ENCODE measurements at places on chromosomes 16 and 17.
A peak's percentile ranks its signal among the peaks of the same experiment; 100 is the strongest.

GRCh38 chr16:30953511-30954124, 3.9 kb upstream of the SETD1A start:
- no peak for DNase-seq

- DNase-seq = no peak
These were observed 469.6 kb downstream of the SOX9 start for GRCh38 chr17:72590382-72590781.

DNA sequence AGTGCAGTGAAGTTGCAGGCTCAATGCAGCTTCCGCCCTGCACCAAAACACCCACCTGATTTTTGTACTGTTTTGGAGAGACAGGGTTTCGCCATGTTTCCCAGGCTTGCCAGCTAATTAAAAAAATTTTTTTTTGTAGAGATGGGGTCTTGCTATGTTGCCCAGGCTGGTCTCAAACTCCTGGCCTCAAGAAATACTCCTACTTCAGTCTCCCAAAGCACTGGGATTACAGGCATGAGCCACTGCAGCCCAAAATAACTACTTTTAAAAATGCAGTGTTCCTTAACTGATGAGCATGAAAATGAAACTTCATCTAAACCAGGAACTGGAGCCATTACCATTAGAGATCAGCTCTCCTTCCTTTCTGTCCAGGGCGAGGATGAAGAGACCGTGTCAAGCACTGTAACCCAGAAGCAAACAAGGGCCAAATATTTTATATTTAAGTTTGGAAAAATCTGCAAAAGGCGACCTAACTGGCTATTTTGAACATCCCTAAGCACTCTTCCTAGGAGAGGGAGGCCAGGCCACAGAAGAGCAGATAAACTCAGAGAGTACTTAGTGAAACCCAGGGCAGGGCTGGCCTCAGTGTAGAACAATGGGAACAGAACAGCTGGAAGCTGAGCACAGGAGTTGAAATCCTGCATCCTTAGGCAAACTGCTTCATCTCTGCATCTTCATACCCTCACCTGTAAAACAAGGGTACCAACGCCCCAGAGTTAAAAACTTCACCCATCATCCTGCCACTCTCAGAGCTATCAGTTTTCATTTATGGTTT, 24.0 kb downstream of the CREBBP start:
- DNase-seq = no peak

GRCh38 chr17:65202844-65203571, 65.8 kb downstream of the RGS9 start:
- DNase-seq = no peak

GRCh38 chr17:7825206-7825990, 8.6 kb upstream of the KDM6B start:
- DNase-seq = no peak

GRCh38 chr17:77420804-77421629, 280.2 kb downstream of the SEC14L1 start:
- DNase-seq = no peak

GRCh38 chr17:36975922-36976515, 27.3 kb downstream of the AATF start:
- DNase-seq = no peak

GRCh38 chr16:2167068-2167638, 11.6 kb downstream of the TRAF7 start:
- no peak for DNase-seq

- no peak for DNase-seq
These were observed 451.9 kb downstream of the SLC39A11 start for GRCh38 chr17:72640415-72641165.

- peak; percentile 86 for DNase-seq
These were observed 7.1 kb upstream of the LPCAT2 start for GRCh38 chr16:55501549-55502322.

- DNase-seq = no peak
These were observed 1427.3 kb downstream of the CDH8 start for GRCh38 chr16:60608971-60609370.

GRCh38 chr16:54923055-54923473, 7.6 kb upstream of the IRX5 start:
- no peak for DNase-seq

- no peak for DNase-seq
These were observed 29.1 kb downstream of the SNN start for GRCh38 chr16:11697319-11697718.

DNA sequence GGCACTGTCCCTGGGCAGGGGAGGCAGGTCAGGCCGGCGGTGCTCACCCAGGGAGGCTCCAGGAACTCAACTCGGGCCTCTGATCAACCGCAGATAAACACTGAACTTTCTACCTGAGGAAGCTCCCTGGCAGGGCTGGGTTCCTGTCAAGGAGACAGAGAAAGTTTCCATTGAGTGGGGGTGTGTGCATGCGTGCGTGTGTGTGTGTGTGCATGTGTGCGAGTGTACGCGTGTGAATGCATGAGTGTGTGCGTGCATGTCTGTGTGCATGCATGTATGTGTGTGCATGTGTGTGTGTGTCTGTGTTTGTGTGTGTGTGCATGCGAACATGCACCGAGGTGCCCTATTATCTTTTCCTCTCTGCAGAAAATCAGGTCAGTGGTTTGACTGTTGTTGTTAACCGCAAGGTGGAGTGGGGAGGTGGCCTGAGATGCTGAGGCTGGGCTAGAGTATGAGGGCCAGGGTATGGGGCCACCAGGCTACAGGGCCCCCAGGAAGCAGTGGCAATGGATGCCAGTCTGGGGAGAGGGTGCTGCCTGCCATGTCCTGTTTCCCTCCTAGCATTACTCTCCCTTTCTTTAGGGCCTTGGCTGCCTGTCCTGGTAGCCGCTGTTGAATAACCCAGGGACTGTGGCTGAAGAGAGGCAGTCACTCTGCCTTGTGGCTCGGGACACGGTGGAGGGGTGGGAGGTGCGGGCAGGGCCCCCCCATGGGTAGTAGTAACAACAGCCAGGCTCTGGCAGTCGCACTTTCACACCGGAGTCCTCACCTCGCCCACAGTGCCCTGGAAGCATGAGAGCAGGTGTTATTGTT, 24.0 kb downstream of the CCR7 start:
- no peak for DNase-seq

GRCh38 chr16:11495066-11495407, 91.7 kb downstream of the LITAF start:
- DNase-seq = no peak

- no peak for DNase-seq
These were observed 445 bp downstream of the CIAO2B start for GRCh38 chr16:66933776-66934137.

GRCh38 chr16:8831450-8831849, 33.8 kb downstream of the PMM2 start:
- no peak for DNase-seq

DNA sequence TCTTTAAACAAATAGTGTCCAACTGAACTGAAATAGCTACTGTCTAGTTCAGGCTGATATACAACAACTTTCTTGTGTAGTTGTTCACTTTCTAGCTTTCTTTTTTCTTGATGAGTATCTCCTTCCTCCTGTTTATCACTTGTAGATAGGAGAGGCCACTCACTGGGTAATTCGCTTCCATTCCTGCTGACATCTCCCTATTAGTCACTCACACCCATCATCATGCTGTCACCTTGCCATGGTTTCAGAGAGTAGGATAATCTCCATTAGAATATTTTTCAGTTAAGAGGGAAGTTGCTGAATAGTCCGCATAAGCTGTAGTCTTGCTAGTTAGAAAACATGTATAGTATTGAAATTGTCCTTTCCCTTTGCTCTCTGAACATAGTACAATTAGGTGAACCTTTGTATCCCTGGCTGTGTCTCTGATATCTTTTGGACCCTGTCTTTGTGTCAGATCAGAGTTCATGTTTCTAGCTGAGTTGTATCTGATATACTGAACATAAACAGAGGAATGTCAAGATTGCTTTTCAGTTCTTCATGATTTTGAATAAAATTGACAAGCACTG, 64.4 kb upstream of the RASL10B start:
- no peak for DNase-seq

GRCh38 chr17:48047113-48047740, 932 bp upstream of the NFE2L1 start:
- DNase-seq = no peak

GRCh38 chr16:80309178-80309577, 231.6 kb upstream of the DYNLRB2 start:
- DNase-seq = no peak

DNA sequence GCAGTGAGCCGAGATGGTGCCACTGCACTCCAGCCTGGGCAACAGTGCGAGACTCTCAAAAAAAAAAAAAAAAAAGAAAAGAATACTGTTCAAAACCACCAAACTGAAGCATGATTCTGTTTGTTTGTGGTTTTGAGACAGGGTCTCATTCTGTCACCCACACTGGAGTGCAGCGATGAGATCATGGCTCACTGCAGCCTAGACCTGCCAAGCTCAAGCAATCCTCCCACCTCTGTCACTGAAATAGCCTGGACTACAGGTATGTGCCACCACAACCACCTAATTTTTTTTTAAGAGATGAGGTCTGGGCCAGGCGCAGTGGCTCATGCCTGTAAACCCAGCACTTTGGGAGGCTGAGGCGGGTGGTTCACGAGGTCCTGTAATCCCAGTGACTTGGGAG, 4.3 kb downstream of the SUMO2 start:
- DNase-seq = no peak

- no peak for DNase-seq
These were observed 151.2 kb downstream of the TANC2 start for GRCh38 chr17:63116967-63117830.

DNA sequence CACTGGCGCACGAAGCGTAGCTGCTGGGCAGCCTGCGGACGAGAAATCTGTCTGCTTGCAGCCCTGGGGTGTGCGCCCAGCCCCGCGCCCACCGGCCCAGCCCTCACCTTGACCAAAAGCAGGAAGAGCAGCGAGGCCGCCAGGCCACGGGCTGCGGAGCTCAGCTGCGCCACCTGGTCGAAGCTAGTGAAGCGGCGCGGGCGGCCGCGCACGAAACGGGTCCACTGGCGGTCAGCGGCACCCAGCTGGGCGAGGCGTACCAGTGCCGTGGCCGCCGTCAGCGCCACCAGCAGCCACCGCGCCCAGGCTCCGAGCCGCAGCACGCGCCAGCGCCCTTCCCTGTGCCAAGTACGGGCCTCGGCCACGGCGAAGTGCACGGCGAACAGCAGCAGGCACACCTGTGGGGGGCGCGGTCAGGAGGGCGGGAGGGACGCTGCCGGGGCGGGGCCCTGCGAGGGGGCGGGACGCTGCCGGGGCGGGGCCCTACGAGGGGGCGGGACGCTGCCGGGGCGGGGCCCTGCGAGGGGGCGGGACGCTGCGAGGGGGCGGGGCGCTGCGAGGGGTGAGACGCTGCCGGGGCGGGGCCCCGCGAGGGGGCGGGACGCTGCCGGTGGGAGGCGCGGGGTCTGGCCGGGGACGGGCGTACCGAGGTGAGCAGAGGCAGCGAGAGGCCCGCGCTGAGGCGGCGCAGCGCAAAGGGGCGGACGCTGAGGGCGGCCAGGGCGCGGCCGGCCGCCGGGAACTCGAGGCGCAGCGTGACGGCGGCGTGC, 43.2 kb downstream of the TSC2 start:
- no peak for DNase-seq

Data from vagina (tissue), 2 donors.